ENCODE measurements at places on chromosomes 6 and 20.
A peak's percentile ranks its signal among the peaks of the same experiment; 100 is the strongest.

GRCh38 chr20:32157611-32158010 is 48.1 kb downstream of the TM9SF4 start:
- no peak for DNase-seq

DNA sequence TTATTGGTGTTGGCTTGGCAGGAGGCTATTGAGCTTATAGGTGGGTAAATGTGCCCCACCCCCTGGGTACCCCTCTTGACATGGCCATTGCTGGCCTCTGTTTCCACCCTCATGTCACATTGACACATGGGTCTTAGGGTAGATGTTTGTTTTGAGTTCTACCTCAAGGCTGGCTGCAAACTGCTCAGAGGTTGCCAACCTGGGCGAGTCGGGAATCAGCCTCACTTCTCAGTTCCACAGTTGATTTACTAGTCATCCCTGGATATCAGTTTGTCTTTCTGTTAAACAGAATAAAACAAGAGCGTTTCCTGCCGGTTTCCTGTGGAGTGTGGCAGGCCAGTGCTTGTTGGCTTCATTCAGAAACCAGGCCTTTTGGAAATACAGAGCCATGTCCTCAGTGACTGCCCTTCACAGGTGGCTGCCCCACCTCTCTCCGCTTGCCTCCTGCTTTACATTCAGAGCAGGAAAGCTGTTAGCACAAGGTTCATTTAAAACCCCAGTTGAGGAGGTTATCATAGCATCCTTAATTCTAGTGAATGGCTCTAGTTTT is 105.6 kb downstream of the TCP11 start:
- DNase-seq, result no peak

DNA sequence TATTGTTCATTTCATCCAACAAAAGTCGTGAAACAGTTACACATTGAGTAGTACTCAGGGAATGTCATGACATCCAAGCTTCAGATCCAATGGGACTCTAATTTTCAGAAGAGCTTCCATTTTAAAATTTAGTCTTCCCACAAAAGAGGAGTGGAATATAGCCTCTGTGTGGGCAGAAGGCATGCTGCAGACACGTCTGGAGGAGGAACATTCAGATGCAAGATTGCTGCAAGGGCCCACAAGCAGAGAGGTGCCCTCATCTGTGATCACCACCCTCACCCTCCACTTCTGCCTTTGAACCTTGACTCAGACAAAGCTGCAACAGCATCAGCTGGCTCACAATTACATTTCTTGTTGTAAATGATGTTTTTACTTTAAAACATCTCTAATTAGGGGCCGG is 29.9 kb downstream of the NRN1 start:
- no peak for DNase-seq

- no peak for DNase-seq
Measured at GRCh38 chr6:5989141-5989723, 17.5 kb downstream of the NRN1 start.

DNA sequence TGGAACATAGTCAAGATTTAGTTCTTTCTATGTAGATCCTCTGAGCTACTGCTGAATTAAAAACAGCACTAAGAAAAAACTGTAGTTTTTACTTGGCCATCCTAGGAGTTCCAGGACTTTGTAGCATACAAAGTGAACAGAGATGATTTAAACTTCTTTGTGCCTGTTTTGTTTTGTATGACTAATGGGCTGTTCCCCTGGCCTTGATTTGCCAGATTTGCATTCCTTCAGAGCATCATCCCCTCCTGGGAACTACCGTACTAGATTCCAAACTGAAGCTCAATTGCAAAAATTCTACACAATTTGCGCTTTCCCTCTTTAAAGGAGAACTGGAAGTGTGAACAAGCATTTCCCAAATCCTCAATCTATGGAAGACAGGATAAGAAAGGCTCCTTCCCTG is 23.1 kb downstream of the ACOT13 start:
- DNase-seq, result no peak

- DNase-seq, result no peak
Measured at GRCh38 chr20:9412309-9412708, 102.1 kb upstream of the LAMP5 start.

DNA sequence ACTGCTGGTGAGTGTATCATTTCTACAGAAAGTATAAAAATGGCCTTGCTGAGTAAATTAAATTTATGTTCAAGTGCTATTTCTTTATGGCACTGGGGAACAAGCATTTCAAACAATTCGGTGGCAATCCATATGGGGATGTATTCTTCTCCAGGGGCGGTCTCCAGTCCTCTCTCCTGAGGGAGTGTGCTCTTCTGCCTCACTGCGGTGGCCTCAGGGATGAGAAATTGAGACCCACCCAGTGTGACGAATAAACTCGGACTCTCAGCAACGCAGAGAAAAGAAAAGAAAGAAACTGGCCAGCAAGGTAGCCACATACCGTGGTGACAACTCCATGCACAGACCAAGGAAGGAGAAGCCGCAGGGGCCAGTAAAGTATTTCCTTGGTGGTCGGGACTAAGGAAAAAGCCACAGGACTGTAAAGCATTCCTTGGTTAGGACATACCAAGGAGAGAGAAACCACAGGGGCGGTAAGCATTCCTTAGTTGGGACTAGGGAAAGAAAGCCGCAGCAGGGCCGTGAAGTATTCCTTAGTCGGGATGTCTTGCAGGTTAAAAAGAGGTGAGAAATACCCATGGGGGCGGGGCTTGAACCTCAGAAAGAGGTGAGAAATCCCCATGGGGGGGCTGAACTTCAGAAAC is 13.6 kb upstream of the GOPC start:
- no peak for DNase-seq

DNA sequence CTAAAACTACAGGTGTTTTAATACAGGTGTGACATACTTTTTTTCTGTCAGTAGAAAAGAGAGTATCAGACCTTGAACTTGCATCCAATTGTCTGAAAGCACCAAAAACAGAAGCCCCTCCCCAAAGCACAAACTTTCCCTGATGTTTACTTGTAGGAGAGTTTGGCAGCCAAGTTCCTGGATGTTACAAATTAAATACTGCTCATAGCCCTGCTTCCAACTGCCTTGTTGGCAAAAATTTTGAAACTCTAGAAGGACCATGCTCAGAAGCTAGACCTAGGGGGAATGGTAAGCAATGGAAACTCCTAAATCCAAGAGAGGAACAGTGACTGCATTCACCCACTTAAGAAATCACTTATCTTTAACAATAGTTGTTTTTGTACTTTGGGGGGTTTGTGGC is 17.0 kb upstream of the ARG1 start:
- DNase-seq, result no peak

DNA sequence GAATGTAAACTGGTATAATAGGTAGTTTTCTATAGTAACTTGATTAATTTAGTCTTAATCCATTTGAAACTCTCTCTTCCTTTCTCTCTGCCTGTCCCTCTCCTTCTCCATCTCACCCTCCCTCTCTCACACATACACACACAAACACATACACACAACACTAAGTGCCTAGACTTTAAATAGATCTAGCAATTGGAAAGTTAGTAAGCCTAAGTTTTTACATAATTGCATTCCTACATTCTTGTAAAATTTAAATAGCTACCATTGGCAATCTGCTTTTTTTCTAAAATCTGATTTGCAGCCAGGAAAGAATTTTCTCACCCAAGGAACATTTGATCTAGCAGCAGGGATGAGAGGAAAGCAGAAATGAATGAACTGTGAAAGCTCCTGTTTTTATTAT is 15.7 kb downstream of the GFRA4 start:
- no peak for DNase-seq

- no peak for DNase-seq
Measured at GRCh38 chr20:22303523-22303922, 280.8 kb downstream of the FOXA2 start.

DNA sequence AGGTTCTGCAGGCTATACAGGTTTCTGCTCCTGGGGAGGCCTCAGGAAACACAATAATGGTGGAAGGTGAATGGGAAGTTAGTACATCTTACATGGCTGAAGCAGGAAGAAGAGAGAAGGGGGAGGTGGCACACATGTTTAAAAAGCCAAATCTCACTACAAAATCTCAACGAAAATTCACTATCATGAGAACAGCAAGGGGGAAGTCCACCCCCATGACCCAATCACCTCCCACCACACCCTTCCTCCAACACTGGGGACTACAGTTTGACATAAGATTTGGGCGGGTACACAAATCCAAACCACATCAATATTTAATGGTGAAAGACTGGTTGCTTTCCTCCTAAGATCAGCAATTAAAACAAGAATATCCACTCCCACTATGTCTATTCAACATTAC is 13.8 kb upstream of the POLR1H start:
- no peak for DNase-seq

GRCh38 chr6:77633993-77634715 is 18.7 kb upstream of the MEI4 start:
- DNase-seq, result no peak

GRCh38 chr6:98827295-98828159 is 6.8 kb upstream of the POU3F2 start:
- no peak for DNase-seq

DNA sequence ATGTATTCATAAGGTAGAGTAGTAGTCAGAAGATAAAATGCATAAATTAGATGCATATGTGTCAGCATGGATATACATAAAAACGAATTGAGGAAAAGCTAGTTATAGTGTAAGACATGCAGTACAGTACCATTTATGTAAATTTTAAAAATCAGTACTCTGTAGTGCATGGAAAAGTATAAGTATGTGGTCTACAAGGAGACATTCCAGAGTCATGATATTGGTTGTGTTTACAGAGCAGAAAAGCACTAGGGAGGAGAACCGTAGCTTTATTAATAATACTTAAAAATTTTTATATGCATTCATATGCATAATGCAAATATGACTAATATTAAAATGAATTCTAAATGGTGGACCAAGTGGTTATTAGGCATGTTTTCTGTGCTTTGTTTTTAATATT is 220.0 kb downstream of the ZFAND3 start:
- no peak for DNase-seq

- no peak for DNase-seq
Measured at GRCh38 chr6:17021539-17021889, 80.3 kb upstream of the STMND1 start.

DNA sequence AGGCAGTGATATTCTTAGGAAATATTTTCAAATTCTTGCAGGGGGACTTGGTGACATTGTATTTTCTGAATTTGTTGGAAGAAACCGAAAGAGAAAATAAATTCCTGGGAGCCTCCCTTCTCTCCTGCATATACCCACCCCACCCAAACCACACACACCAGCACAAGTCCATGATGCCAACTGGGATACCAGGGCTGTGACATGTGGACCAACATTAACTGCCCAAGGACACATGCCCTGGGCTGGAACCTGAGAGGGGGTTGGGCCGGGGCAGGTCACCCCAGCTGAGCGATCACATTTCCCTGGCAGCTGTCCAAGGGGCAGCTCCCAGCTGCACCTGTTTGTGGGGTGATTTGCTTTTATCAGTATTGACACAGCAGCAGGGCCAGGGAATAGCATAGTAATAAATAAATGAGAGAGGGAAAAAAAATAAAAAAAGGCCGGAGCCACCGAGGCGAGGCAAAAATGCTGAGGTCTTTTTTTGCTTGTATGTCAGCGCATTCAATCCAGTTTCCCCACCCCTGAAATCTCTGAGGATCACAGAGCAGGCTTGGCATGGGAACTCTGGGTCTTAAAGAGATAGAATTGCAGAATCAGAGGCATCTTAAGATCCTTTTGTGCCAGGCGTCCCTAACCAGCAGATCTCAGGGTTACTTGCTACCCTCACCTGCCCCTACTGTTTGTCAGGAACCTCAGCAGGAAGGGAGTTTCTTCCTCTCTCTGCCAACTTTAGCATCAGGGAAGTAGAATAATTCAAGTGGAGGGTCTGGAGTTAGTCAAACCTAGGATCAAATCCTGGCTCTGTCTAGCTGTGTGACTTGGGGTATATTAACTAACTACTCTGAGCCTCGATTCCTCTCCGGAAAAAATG is 66.5 kb upstream of the PIM1 start:
- peak; percentile 84 for DNase-seq

DNA sequence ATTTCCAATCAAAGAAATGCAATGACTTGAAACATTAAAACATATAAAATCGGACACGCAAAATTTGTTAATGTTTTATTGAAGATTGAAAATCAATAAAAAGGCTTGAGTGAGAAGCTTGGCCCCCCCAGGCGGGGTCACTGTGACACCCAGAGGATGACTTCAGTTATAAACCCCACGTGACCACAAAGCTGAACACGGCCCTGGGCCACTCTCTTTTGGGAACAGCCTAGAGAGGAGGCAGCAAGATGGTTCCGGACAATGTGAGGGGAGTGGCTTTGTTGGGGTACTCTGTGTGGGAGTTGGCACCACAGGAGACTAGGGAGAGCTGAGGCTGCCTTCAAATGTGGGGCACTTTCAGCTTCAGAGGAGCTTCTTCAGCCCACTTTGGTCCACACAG is 172.5 kb downstream of the LRFN2 start:
- DNase-seq, result no peak

DNA sequence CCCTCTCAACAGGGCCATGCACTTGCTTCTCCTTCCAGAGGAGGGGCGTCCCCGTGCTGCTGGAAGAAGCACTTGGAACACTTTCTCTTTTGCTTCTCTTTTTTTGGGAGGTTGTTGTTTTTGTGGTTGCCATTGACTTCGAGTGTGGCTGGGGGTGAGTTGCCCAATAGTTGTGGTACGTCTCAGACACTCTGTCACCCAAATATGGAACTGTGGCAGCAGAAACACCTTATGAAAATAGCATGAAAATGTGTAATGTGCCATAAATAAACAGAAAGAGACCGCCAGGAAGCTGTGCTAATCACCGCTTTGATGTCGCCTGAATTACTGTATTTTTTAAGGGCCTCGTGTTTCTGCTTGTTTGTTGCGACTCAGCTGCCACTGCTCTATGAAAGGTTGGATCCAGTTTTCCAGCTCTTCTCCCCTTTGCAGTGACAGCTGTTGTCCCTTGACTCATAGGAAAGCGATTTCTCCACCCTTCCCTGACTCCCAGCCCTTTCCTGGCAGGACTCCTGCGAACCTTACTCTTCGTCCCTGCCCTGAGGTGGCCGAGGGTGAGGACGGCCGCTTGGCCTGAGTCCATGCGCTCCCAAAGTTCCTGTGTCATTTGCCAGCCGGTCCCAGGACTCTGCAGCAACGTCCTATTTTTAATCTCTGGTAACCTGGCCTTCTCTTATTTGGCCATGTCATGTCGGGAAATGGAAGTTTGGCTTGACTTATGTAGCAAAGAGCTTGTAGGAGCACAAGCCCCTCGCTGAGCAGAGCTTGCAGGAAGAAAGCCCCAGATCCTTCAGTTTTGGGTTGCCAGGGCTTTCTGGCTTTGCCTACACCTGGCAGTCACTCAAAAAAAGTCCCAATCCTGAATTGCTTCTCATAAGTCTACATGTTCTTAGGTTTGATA is 694.6 kb downstream of the QKI start:
- peak; percentile 54 for DNase-seq

- DNase-seq, result no peak
Measured at GRCh38 chr20:58630063-58630462, 21.0 kb upstream of the STX16 start.

GRCh38 chr6:6884193-6884627 is 223.6 kb upstream of the RREB1 start:
- no peak for DNase-seq

GRCh38 chr6:101741474-101742171 is 348.1 kb downstream of the GRIK2 start:
- DNase-seq, result no peak

- DNase-seq, result no peak
Measured at GRCh38 chr20:10033905-10034650, 709 bp upstream of the ANKEF1 start.

All from ureter (tissue), 1 donor.